Stimulated activated CD4-positive, alpha-beta T cell treated with anti-CD3 and anti-CD28 coated beads, Interleukin-4, amount 100 ng/mL, for 24 hours (primary cell): ENCODE measurements at places on chromosomes 2 and 18.

DNA sequence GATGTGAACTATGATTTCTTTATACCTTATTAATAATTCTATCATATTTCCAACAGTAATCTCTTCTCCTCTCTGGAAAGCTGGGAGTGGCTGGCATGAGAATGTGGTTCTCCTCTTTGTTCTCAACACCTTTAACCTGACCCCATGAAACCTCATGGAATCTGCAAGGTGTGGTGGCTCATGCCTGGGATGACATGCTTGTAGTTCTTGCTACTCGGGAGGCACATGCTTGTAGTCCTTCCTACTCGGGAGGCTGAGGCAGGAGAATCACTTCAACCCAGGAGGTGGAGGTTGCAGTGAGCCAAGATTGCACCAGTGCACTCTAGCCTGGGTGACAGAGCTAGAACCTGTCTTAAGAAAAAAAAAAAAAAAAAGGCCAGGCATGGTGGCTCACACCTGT lies 10.8 kb upstream of the CDCA7 start:
- no peak for DNase-seq

GRCh38 chr2:106536490-106536889 lies 49.3 kb downstream of the CD8B2 start:
- no peak for DNase-seq

DNA sequence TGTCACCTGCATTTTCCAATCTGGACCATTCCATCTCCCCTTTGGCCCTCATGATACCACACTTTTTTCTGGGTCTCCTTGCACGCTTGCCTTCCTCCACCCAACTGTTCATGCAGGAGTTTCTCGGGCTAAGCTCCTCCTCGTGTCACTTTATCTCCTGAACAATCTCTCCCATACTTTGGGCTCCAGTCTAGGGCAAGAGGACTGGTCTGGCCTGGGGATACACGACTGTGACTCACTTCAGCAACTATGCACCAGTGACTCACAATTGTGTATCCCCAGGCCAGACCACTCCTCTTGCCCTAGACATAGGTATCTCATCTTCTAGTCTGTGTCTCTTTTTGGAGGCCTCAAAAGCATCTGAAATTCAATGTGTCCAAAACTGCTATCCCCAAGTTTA lies 149.4 kb upstream of the PTPRM start:
- no peak for DNase-seq

GRCh38 chr2:219469186-219469724 lies 29.4 kb upstream of the GMPPA start:
- DNase-seq = no peak

GRCh38 chr2:208584378-208584985 lies 177.9 kb downstream of the PTH2R start:
- no peak for DNase-seq

DNA sequence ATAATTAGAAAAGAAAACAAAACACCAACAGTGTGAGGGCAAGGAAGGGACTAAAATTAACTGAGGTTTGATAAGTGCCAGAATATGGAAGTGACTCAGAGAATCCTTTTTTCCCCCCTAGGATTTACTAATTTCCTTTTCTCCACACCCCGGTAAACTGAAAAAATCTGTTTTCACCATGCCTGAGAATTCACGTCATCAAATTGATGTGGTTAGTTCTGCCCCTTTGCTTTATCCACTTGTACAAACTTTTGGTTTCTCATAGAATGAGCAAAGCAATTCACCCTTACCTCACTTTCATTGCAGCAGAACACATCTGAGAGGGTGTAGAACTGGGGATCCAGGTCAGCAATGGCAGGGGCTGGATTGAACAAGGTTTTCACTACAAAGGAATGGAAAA lies 57.8 kb downstream of the RBKS start:
- DNase-seq = no peak

- DNase-seq = no peak
Observed at GRCh38 chr2:230694241-230694640, 18.4 kb upstream of the CAB39 start.

DNA sequence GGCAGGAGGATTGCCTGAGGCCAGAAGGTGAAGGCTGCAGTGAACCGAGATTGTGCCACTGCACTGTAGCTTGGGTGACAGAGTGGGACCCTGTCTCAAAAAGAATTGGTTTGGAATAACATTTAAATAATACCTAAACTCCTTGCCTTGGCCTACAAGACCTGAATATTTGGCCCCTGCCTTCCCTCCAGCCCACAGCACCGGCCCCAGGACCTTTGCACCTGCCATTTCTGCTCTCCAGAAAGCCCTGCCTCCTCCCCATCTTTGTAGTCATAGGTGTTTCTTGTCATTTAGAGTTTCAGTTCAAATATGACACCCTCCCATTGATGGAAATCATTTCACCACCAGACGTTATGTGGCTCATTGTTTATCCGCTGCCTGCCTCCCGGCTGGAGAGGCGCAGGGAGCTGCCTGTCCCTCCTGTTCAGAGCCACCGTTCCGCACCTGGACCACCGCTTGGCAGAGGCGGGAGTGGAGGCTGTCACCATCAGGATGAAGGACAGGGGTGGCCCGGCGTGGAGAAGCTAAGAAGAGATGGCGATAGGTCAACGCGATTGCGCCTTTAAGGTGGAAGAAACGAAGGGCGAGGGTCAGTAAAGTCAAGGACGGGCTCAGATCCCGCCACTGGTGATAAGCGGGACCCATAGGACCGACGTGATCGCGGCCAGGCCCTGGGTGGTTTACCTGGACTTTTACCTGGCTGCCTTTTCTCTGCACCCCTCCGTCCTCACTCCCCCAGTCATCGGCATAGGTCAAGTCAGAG lies 638 bp upstream of the LPIN1 start:
- no peak for DNase-seq

DNA sequence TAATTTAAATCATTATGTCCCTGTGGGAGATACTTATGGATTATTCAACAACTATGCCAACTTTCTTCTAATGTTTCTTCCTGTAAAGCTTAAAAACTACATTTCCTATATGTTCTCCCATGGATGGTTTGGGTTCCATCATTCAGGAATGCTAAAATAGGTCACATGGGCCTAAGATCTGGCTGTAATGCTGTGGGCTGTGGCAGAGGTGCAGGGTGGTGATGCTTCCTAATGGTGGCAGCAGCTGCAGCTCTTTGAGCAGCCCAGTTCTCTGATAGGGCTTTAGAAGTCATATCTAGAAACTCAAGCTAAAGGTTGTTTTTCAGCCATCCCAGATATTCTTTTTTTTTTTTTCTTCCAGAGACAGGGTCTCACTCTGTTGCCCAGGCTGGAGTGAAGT lies 266.1 kb downstream of the ZNF385B start:
- DNase-seq = no peak

GRCh38 chr18:73896685-73897084 lies 250.9 kb downstream of the FBXO15 start:
- no peak for DNase-seq

- no peak for DNase-seq
Observed at GRCh38 chr2:221385716-221386115, 186.4 kb downstream of the EPHA4 start.

DNA sequence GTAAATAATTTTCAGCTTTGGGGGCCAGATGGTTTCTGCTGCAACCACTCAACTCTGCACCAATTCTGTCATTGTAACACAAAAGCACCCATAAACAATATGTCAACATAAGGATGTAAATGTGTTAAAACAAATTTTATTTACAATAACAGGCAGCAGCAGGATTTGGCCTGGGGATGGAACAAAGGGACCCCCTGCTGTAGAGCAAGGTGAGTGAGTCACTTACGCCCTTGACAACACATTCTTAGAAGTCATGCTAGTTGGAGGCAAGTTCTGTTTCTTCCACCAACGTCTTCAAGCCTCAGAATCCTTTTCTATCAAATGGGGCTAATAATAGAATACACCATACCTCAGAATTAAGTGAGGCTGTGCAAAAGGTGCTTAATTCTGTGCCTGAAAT lies 610.2 kb upstream of the SYT4 start:
- DNase-seq = no peak

- DNase-seq = no peak
Observed at GRCh38 chr18:23643815-23644490, 18.8 kb downstream of the ANKRD29 start.

- DNase-seq = no peak
Observed at GRCh38 chr18:78816114-78816513, 163.5 kb upstream of the SALL3 start.

DNA sequence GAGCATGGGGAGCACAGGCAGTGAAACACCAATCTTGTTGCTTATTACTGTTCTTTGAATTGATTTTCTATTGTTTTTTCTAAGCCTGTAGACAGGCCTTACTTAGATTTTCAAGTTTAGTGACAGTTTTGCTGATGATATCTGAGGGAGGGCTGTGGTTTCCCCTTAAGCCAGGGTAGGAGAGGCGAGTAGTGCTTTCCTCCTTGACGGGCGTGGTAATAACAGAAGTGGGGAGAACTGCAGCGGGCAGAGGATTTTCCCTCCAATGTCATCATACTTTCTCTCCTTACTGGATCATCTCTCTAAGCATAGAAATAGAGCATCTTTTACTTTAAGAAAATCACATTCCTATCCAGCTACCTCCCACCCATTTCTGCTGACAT lies 314.4 kb downstream of the ALK start:
- no peak for DNase-seq

GRCh38 chr2:64593035-64593655 lies 60.6 kb downstream of the SERTAD2 start:
- DNase-seq = no peak

GRCh38 chr2:180618570-180618969 lies 361.8 kb upstream of the UBE2E3 start:
- DNase-seq = no peak

DNA sequence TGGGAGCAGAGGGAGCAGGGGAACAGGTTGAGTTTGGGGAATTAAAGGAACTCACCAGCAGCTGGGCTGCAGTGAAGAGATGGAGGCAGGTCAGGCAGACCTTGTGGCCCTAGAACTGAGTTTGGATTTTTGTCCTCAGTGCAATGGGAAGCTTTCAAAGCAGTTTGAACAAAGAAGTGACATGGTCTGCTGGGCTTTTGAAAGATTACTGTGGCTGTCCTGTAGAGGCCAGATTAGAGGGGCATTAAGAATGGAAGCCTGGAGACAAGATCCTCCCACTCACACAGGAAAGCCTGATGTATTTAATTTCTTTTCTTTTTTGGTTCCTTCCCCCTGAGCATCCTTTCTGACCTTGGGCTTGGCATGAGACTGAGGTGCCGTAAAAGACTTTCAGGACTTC lies 118.1 kb upstream of the LHCGR start:
- DNase-seq = no peak

DNA sequence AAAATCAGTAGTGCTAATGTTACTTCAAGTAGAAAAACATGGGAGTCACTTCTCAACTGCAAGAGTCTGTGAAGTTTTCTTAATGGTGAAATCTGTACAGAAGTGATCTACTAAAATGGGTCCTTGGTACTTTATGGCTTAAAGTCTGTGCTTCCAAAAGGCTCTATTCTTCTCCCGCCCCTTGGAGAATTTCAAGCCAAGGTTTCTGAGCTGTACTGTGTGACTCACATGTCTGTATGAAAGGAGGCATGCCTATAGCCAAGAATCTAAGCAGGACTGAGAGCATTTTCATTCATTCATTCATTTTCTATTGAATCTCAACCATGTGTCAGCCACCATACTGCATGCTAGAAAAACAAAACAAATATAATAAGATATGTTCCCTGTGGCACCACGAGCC lies 19.8 kb upstream of the DDX18 start:
- DNase-seq = no peak

GRCh38 chr2:189729430-189729829 lies 33.2 kb downstream of the OSGEPL1 start:
- no peak for DNase-seq

GRCh38 chr2:126409850-126410249 lies 246.1 kb upstream of the GYPC start:
- DNase-seq = no peak
